PC-3 (cell line): ENCODE measurements at places on chromosomes 3 and 15. TPM values are rescaled to one million over a fixed set of nuclear protein-coding genes. Genes with fewer than 3 reads are reported as not detected.
A peak's percentile ranks its signal among the peaks of the same experiment; 100 is the strongest.

GRCh38 chr3:66355394-66355793, 134.6 kb downstream of the SLC25A26 start:
- DNase-seq = no peak
- no peaks in the 10 kb centered on the region for H3K36me3 ChIP-seq
- no peak overlapping the region for H3K27ac ChIP-seq
- H3K27me3 ChIP-seq = no peaks in the 10 kb centered on the region

DNA sequence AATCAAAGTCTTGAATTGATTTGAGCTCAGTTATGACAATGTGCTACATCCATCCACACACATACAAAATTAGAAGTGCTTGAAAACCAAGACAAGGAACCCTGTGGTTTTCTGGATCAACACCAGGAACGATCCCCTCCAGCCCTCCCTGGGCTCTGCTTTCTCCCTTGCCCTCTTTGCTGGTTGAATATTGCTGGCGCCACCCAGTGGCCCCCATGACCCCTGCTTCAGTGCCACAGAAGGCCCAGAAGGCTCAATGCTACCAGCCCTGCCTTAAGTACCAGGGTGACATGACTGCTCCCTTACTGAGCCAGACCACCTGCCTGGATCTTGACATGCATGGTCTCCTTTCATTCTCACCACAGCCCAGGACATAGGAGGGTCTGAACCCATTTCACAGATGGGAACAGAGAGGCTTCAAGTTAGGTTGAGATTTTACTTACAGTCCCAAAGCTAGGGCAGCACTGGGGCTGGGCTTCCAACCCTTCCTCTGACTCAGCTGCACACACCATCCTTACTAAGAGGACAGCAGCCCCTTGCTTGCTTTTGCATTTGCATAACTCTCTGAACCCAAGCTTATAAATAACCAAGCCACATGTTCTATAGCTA, 15.0 kb downstream of the IL12A start:
- H3K27ac ChIP-seq = no peak overlapping the region
- H3K27me3 ChIP-seq = no peaks in the 10 kb centered on the region
- peak; percentile 78 for DNase-seq
- no peaks in the 10 kb centered on the region for H3K4me1 ChIP-seq

GRCh38 chr15:97081666-97082226, 751.2 kb downstream of the NR2F2 start:
- peaks cover 16% of the 10 kb centered on the region; the same call in 1 of the 2 replicates for H3K27me3 ChIP-seq
- no peak overlapping the region for H3K27ac ChIP-seq
- no peak for DNase-seq
- no peak overlapping the region for H3K4me3 ChIP-seq
- H3K36me3 ChIP-seq = no peaks in the 10 kb centered on the region
- no peaks in the 10 kb centered on the region for H3K4me1 ChIP-seq

The CA12 gene
- 19.8 and 25.3 TPM in 2 replicates for total RNA-seq

DNA sequence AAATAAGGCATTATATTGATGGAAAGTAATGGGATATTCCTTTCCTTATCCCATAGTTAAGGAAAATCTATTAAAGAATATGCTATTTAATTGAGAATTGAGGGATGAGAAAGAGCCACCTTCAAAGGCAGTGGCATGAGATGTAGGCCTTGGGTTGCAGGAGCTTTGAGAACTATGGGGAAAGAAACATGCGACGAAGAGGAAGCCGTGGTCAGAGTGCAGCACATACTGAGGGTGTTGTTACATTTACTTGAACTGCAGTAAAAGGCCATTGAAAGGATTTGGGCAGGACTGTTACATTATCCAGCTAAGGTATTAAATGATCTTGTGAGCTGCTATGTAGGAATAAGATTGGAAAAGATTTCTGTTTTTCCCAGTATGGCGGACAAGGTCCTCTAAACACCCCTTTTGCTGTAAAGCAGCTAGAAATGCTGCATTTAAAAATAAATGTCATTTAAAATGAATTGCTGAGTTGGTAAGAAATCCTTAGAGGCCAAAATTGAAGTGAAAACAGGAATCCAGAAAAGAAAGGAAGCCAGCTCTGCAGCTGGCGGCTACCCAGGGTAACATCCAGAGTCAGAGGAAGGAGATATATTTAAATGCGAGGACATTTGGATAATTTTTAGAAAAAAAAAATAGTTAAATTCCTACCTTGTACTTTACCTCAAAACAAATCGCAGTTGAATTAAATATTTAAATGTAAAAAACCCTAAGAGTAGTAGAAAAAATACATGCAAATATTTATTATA, 61.7 kb downstream of the IL1RAP start:
- no peaks in the 10 kb centered on the region for H3K27me3 ChIP-seq
- no peaks in the 10 kb centered on the region for H3K36me3 ChIP-seq
- no peak overlapping the region for H3K4me3 ChIP-seq
- H3K4me1 ChIP-seq = no peaks in the 10 kb centered on the region

DNA sequence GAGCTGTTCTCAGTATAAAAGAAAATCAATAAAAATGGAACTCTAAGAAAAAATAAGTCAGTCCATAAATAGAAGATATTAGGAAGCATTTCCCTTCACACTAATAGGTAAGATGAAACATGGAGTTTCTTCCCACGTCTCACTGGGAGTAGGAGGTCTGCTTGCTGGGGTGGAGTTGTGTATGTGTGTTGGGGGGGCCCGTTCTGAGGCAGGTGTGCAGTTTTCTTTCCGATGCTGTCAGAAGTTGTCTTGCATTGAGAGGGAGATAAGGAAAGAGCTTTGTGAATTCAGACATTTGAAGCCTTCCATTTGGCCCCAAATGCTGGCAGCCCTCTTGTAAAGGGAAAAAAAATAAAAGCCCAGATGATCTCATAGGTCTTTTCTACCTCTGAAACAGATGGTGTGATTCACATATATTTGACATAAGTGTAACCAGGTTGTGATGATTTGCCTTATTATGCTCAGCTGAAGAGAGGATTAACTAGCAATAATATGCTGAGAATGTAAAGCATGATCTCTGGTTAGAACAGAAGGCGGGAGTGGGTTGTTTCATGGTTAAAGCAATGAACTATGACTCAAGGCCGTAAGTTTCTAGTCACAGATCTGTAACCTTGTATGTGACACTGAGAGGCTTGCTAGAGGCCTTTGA, 8.8 kb downstream of the RASGRP1 start:
- no peaks in the 10 kb centered on the region for H3K36me3 ChIP-seq
- peaks cover 95% of the 10 kb centered on the region for H3K27me3 ChIP-seq
- DNase-seq = no peak
- no peaks in the 10 kb centered on the region for H3K4me1 ChIP-seq
- H3K27ac ChIP-seq = no peak overlapping the region

The LINGO1 gene
- total RNA-seq = not detected in 2 replicates

The FRG2C gene
- not detected in 2 replicates for total RNA-seq

The C3orf38 gene
- 15.7 and 24.3 TPM in 2 replicates for total RNA-seq

The MITF gene
- total RNA-seq = 2.8 and 7.6 TPM in 2 replicates

The SH3GL3 gene
- 1.7 and 3.6 TPM in 2 replicates for total RNA-seq

The LRRN1 gene
- not detected in 2 replicates for total RNA-seq

- no peak overlapping the region for H3K27ac ChIP-seq
- H3K4me1 ChIP-seq = no peaks in the 10 kb centered on the region
- peaks cover 80% of the 10 kb centered on the region for H3K27me3 ChIP-seq
- no peak overlapping the region for H3K4me3 ChIP-seq
These were observed 129.6 kb downstream of the NR2F2 start for GRCh38 chr15:96460106-96460505.

- H3K4me1 ChIP-seq = no peaks in the 10 kb centered on the region
- no peak for DNase-seq
- H3K27me3 ChIP-seq = no peaks in the 10 kb centered on the region
- H3K4me3 ChIP-seq = no peak overlapping the region
- no peak overlapping the region for H3K27ac ChIP-seq
- H3K36me3 ChIP-seq = no peaks in the 10 kb centered on the region
These were observed 140.0 kb downstream of the CBLB start for GRCh38 chr3:105728771-105729312.

DNA sequence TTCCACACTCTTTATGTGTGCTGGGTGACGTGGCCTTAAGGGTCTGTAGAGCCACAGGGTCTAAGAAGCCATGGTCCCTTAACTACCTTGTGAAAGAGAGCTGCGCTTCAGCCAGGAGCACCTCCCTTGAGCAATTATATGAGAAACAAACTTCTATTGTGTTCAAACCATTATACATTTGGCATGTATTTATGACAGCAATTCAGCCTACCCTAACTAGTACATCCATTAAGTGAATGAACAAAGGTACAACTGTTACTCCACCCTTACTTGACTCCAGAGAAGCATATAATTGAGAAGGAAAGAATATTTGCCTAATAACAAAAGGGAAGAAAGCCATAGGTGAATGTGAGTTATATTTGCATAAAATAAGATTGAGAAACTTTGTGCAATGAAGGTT, 69.8 kb upstream of the BOC start:
- H3K27ac ChIP-seq = no peak overlapping the region
- no peaks in the 10 kb centered on the region for H3K36me3 ChIP-seq
- H3K4me3 ChIP-seq = no peak overlapping the region
- peaks cover 5% of the 10 kb centered on the region; the same call in 1 of the 2 replicates for H3K4me1 ChIP-seq

The SERPINI2 gene
- total RNA-seq = not detected in 2 replicates

The ANKRD63 gene
- total RNA-seq = 1.2 and 1.4 TPM in 2 replicates

DNA sequence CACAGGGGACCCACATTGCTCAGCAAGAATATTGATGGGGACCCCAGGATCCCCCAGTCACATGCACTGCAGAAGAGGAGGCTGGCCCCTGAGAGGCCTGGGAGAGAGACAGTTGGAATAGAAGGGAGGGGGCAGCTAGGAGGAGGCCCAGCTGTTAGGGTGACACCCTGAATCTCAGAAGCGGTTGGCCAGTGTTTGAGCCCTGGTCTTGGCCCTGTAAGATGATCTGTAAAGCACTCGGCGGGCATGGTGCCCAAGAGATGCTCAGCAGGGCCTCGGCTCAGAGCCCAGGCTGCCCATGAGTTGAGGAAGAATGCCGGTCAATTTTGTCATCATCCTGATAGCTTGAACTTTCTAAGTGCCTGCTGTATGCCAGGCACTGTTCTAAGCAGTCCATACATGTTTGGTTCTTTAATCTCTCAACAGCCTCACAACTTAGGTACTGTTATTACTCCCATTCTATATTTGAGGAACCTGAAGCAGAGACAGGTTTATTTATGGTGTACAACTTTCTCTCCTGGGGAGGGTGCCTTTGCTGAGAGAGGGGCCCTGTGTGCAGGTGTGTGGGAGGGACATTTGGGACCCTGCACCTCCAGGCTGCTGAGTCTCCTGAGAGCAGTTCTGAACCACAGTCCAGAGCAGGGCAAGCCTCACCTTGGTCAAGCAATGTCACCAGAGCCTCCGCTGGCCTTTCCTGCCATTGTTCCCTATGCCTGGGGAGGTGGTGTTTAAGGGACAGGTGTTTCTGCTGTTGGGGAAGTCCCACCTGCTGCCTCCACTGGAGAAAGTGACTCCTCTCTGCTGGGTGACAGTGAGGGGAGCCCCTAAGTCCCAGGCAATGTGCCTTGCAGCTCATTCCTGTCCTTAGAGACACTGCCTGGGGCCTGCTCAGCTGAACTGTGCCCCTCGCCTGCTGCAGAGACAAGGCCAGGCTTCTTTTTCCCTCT, 26.0 kb downstream of the SLC6A6 start:
- no peak overlapping the region for H3K4me3 ChIP-seq
- H3K36me3 ChIP-seq = no peaks in the 10 kb centered on the region
- no peaks in the 10 kb centered on the region for H3K27me3 ChIP-seq
- DNase-seq = no peak
- peaks cover 61% of the 10 kb centered on the region for H3K4me1 ChIP-seq
- no peak overlapping the region for H3K27ac ChIP-seq

The FAM131A gene
- total RNA-seq = 21.9 and 24.2 TPM in 2 replicates

- no peaks in the 10 kb centered on the region for H3K36me3 ChIP-seq
- no peak overlapping the region for H3K4me3 ChIP-seq
- H3K27ac ChIP-seq = no peak overlapping the region
- H3K27me3 ChIP-seq = peaks cover 56% of the 10 kb centered on the region
- no peaks in the 10 kb centered on the region for H3K4me1 ChIP-seq
These were observed 27.9 kb downstream of the MINDY4B start for GRCh38 chr3:150877303-150877702.

- H3K27me3 ChIP-seq = no peaks in the 10 kb centered on the region
- peaks cover 60% of the 10 kb centered on the region for H3K4me1 ChIP-seq
- DNase-seq = peak; percentile 95
- peak overlapping the region; percentile 5; the same call in 1 of the 2 replicates for H3K4me3 ChIP-seq
- no peaks in the 10 kb centered on the region for H3K36me3 ChIP-seq
These were observed 208.7 kb upstream of the CDIN1 start for GRCh38 chr15:36370731-36371112.

DNA sequence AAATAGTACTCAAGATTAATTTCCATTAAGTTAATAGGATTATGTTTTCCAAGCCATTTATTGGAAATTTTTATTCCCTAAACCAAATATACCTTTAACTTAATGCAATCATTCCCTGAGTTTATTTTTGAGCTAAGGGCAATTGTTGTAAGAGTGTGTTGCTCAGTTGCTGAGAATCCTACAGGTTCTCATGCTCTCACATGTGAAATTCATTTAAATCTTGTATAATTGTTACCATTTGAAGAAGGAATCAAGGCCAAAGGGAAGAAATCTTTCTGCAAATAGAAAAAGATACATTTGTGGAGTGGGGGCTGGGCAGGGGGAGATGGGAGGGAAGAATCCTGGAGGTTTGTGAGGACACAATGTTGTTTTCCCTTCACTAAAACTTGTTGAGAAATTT, 202.7 kb upstream of the STRIT1 start:
- H3K27me3 ChIP-seq = no peaks in the 10 kb centered on the region
- H3K4me1 ChIP-seq = peaks cover 15% of the 10 kb centered on the region
- no peak overlapping the region for H3K27ac ChIP-seq
- DNase-seq = no peak
- H3K4me3 ChIP-seq = no peak overlapping the region

- H3K4me3 ChIP-seq = no peak overlapping the region
- no peaks in the 10 kb centered on the region for H3K4me1 ChIP-seq
- peaks cover 13% of the 10 kb centered on the region for H3K27me3 ChIP-seq
- DNase-seq = no peak
- H3K27ac ChIP-seq = no peak overlapping the region
- H3K36me3 ChIP-seq = no peaks in the 10 kb centered on the region
These were observed 18.8 kb upstream of the CFAP161 start for GRCh38 chr15:81115054-81115939.

- no peaks in the 10 kb centered on the region for H3K27me3 ChIP-seq
- no peak overlapping the region for H3K4me3 ChIP-seq
- peaks cover 4% of the 10 kb centered on the region; the same call in 1 of the 2 replicates for H3K4me1 ChIP-seq
- H3K27ac ChIP-seq = no peak overlapping the region
These were observed 9.5 kb downstream of the KLF13 start for GRCh38 chr15:31335989-31336592.

The TUSC2 gene
- total RNA-seq = 143 and 156 TPM in 2 replicates

The ITIH1 gene
- not detected in 2 replicates for total RNA-seq
